ENCODE measurements at places on chromosomes 2 and 18. TPM values are rescaled to one million over a fixed set of nuclear protein-coding genes. Genes with fewer than 3 reads are reported as not detected.

Gene LINC00305
- polyA plus RNA-seq, result 3.0 TPM

Gene PPP4R3B
- polyA plus RNA-seq, result 87.6 TPM

Gene GBX2
- 0.24 TPM for polyA plus RNA-seq

Gene VSNL1
- polyA plus RNA-seq, result 4.1 TPM

DNA sequence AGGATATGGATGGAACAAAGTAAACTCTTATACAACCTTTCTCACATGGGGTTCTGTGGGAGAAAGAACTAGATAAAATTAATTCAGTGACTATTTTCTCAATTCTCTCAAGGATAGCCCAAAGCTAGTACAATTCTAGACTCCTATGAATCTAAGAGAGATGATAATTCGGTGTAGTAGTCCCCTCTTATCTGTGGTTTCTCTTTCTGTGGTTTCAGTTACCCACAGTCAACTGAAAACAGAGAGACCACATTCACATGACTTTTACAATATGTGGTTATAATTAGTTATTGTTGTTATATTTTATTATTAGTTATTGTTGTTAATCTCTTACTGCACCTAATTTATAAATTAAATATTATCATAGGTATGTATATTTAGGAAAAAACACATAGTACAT is 53.5 kb upstream of the C2orf15 start:
- DNase-seq, result no peak

GRCh38 chr2:237868631-237869342 is 9.4 kb downstream of the RAMP1 start:
- DNase-seq, result no peak

GRCh38 chr2:32474381-32474780 is 117.6 kb downstream of the BIRC6 start:
- no peak for DNase-seq

DNA sequence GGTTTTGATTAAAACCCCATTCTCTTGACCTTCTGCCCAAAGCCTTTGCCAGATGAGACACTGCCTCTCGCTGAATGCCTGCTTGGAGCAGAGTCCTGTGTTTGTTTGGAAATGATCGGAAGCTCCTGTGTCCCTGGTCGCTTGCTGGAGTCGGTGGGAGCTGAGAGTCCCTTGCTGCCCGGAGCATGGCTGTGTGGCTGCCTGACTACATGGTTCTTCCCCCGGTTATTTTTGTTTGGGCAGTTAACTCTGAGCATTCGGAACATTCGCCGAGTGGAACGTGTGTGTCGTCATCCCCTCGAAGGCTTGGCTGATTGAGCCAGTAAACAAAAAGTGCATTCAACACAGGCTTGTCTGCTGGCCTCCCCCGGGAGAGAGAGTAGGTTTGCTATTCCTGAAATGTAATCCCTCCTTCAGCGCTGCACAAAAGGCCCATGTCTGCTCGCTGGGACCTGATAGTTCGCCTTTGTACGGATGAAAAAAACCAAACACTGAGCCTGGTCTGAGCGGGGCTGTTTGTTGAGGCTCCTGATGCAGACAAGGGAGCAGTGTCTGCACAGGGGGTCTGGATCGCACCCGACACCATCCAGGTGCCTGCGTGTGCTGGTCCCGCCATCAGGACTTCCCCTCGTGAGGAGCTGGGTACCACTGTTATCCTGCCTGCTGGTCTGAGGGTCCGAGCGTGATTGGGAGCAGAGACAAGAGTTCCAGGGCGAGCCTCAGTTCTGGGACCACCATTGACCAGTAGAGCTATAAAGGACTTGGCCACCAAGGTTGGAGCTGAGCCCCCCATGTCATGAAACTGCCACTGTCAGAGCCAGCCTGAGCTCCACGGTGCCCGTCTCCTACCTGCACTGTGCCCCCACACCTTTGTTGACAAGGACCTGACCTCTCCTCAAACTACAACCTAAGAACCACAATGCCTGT is 83.8 kb downstream of the AGAP1 start:
- peak; percentile 31 for DNase-seq

DNA sequence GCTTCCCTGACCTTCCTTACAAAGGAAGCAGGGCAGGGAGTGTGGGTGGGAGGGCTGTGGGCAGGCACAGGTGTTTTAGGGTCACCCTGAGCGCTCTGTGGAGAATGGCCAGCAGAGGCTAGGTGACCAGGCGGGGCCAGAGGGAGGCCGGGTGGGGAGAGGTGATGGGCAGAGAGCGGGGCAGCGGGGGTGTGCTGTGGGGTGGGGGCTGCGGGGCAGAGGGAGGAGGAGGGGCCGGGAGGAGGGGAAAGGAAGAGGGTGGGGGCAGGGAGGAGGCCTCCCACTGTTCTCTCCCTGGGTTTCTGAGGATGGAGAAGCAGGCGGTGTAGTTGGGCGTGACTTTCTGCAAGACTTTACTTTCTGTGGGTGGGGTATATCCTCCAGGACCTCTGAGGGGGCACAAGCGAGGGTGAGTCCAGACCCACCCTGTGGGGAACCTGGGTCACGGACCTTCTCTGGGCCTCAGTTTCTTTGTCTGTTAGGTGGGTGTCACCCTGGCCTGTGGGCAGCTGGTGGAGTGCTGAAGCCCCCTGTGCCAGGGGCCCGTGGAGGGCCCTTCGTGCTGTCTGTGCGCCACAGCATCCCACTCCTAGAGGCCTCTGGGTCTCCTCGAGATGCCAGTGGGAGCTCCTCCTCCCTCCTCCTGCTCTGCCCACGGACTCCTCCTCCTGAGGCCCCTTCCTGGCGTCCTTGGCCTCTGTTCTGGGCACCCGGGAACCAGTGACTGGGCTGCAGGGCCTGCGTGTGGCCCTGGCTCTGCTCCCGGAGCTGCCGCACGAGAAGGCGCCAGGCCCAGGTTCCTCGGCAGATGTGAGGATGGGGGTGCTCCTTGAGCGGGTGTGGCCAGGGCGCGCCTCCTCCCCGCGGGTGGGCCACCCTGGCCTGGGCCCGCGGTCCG is 6.3 kb upstream of the NEU4 start:
- no peak for DNase-seq

DNA sequence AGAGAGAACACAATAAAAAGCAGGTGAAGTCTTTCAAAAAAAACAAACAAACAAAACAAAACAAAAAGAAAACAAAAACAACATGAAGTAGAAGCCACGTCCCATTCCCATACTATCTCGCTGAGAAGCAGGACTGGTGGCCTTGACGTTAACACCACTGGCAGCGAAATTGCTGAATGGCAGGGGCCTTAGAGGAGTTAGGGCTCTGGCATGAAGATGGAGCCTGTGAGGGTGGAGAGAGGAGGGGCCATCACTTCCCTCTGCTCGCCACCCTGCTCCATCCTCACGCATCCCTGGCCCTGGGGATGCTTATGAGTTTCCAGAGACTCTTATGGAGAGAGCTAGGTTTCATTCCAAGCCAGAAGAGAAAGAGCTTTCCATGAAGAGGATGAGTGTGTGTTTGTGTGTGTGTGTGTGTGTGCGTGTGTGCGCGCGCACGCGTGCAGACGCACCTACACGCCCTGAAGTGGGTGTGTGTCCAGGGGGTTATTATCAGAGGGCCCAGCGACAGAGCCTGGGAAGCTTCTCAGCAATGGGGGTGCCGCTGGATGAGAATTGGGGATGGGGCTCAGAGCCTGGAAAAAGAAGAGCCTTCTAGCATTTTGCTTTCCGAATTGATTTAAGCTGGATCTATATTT is 20.4 kb upstream of the IMPA2 start:
- DNase-seq, result no peak

DNA sequence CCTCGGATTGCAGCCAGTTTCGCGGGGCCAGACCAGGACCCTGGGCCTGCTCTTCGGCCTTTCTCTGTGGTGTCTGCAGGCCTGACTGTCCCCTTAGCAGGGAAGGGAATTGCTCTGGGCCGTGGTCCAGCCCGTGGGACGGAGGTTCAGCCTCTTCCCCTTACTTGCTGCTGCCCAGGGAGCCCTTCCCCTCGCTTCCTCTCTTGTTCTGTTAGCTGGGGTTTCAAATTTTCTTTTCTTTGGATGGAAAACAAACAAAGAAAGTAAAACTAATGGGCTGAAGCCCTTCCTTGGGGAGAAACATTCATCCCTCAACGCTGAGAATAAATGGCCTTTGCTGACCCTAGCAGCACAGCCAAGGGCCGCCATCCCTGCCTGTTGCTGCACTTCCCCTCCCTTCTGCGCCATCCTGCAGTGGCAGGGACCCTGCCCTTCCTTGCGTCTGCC is 52.4 kb downstream of the ASAP2 start:
- DNase-seq, result no peak

GRCh38 chr2:33034784-33035183 is 88.0 kb downstream of the LTBP1 start:
- DNase-seq, result no peak
